ENCODE measurements at places on chromosomes 6 and 20.

GRCh38 chr6:154752022-154752421 is 18.8 kb downstream of the SCAF8 start:
- DNase-seq, result no peak

- peak; percentile 77 for DNase-seq
Observed at GRCh38 chr20:62496568-62497218, 20.9 kb upstream of the GATA5 start.

DNA sequence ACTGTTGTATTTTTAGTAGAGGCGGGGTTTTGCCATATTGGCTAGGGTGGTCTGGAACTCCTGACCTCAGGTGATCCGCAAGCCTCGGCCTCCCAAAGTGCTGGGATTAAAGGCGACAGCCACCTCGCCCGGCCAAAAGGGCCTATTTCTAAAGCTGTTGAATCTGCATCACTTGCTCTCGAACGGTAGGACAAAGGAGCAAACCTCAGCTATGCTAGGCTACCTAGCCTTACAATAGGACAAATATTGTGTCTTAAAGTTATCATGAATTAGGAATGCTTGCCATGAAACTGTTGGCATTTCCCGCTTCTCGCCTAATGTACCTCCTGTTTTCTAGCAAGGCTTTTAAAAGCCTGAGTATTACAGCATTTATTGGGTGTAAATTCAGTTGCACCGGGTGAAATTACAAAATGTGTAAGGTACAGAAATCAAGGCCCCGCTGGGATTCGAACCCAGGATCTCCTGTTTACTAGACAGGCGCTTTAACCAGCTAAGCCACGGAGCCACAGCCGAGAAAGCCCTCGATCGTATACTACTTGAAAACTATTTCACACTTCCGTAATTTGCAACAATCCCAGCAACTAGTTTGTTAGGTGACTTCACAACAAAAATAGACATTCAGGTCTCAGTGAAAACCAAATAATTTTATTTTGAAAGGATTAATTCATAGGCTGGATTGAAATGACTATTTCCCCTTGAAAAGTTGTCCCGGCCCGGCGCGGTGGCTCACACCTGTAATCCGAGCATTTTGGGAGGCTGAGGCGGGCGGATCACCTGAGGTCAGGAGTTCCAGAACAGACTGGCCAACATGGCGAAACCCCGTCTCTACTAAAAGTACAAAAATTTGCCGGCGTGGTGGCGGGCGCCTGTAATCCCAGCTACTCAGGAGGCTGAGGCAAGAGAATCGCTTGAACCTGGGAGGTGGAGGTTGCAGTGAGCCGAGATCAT is 211.6 kb upstream of the ZNF184 start:
- DNase-seq, result peak; percentile 59

DNA sequence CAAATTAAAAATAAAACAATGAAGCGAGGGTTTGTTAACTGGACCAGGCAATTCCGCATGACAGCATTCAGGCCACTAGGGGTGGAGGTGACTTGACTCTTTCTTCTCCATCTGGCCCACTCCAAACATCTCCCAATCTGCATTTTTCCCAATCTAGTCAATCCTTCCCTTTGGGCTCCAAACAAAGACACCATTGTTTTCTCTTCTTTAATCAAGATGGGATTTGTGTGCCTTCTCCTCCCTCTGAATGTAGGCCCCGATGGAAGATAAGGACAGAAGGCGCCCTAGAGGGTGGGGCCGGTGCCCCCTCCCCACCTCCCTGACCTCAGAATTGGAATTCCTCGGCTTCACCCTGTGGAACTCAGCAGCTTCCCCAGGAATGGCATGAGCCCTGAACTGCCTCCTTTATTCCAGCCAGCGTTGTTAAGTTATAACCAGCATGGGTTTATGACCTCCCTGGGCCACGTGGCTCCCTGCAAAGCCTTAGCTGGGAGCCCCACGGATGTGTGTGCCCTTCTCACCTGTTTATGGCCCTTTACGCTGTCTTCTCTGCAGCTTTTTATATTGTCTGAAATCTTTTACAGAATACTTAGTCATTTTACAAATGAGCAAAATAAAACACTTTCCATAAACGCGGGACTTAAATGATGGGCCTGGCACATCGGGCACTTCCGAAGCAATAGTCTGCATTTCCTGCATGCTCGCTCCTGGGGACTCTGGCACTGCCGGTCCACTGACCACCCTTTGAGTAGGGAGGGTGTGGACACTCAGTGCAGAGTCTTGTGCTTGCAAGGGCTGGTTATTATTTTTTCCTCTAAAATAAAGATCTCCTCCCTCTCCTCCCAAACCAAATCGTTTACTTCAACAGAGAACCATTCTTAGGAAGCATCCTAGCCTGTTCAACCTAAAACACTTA is 24.5 kb downstream of the OVOL2 start:
- DNase-seq, result no peak

DNA sequence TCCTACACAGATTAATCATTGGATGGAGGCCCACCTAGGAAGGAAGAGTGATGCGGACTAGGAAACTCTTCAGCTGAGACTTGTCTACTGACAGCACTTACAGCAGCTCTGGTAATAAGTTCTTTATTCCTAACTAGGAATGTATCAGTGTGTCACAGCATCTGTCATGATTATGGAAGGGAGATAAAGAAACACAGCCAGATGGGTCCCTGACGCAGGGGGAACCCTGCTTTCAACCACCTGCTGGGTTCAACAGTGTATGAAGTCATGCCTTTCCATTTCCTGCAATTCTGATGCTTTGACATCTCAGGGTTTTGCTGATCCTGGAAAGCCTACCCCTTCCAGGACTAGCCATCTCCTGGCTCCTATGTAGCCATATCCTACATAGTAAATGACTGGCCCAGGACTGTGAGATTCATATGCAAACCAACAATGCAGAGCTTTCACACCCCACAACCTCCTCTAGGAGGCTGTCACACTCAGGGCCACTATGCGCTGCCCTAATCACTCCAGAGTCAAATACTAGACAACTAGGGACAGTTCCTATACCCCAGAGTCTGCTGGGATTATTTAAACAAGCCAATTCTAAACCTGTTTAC is 29.0 kb upstream of the MANEA start:
- peak; percentile 19 for DNase-seq

DNA sequence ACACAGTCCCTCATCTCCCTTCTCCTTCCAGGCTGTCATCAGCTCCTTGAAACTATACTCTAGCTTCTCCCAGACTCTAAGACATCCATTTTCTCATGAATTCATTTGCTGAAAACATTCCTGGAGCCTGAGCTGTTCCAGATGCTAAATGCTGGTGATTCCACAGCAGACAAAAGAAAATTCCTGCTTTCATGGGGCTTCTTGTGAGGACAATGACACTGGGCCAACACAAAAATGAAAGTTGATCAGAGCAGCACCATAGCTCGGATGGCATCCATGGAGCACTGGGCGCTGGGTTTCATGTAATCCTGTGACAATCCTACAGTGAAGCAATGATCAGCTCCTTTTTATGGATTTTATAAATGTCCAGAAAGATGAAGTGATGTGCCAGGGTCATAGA is 47.4 kb upstream of the STX16 start:
- no peak for DNase-seq

DNA sequence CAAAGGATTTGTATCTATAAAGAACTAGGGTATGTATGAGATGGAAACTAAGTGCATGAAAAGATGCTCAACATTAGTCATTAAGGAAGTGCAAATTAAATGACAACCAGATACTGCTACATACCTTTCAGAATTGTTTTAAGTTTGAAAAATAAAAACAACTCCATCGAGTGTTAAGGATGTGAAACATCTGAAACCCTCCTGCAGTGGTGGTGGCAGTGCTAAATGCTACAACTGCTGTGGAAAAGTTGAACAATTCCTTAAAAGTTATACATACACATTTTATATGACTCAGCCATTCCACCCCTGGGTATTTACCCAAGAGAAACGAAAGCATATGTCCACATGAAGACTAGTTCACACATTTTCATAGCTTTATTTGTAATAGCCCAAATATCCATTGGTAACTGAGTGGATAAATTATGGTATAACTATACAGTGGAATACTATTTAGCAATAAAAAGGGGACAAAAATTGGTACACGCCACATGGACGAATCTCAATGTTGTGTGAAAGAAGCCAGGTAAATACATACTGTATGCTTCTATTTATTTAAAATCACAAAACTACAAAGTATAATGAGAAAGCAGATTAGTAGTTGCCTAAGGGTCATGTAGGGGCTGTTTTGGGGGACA is 10.6 kb downstream of the ARMH2 start:
- DNase-seq, result no peak

- peak; percentile 58 for DNase-seq
Observed at GRCh38 chr6:125858427-125859320, 67.9 kb downstream of the NCOA7 start.

DNA sequence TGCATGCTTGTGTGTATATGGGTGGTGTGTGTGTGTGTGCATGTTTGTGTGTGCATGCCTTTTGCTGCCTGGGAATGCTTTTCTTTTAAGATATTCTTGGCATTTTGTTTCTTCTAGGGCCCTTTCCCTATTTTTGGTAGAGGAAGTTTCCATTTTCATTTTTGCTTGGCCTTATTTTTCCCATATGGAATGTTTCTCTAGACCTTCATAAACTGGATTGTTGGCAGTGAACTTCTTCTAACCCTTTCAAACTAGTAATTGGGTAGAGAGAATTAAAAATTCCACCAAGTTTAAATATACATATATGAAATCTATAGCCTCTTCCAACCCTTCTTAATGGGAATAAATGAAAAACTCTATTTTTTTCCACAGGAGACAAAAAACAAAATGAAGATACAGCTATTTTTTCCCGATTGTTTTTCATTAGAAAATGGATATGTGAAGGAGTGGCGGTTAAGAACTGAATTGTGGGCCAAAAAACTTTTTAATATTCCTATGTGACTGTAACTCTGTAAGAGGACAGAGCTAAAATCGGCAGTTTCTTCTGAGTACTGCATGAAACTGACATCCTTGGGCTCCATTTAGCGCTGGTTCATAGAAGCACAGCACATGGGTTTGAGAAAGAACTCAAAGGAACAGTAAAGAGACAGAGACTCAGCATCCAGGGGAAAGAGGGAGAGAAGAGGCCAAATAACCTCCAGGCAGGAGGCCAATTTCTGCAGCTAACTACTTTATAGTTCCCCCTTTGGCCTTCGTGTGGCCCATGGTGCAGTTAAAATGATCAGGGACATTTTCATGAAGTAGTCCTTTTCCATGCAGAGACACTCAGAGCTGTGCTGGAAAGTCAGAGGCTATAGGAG is 102.1 kb downstream of the TMEM170B start:
- DNase-seq, result no peak

DNA sequence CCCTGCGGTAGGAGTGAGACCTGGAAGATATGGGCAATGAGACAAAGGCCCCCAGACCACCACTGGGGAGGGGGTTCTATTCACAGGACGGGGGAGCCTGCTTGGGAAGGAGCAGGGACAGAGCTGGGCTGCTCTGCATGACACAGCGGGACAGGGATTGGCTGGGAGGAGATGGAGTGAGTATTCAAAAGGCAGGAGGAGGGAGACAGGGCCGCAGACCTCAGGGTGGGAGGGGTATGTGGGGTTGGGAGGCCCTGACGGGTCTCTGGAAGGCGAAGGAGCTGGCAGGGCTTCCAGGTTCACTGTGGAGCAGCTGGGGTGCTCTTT is 60.8 kb upstream of the RPS6KA2 start:
- no peak for DNase-seq

- no peak for DNase-seq
Observed at GRCh38 chr20:755941-756340, 12.4 kb downstream of the SLC52A3 start.

GRCh38 chr20:59955131-59955796 is 3.0 kb upstream of the CDH26 start:
- DNase-seq, result no peak

Measured in glutamatergic neuron (in vitro differentiated cells).